Esophagus mucosa (tissue), 1 donor: ENCODE measurements at places on chromosomes 6 and 20.

GRCh38 chr20:4369798-4370124 is 351.9 kb upstream of the PRND start:
- no peak for ATAC-seq

GRCh38 chr20:4896971-4897497 is 104.3 kb downstream of the SLC23A2 start:
- peak; percentile 30 for ATAC-seq

GRCh38 chr20:4670469-4670868 is 51.2 kb upstream of the PRND start:
- ATAC-seq = no peak

- no peak for ATAC-seq
Observed at GRCh38 chr6:2899596-2899995, 3.5 kb downstream of the SERPINB9 start.

- peak; percentile 19 for ATAC-seq
Observed at GRCh38 chr6:154579046-154579445, 68.6 kb upstream of the CNKSR3 start.

- ATAC-seq = no peak
Observed at GRCh38 chr6:132174919-132175318, 223.7 kb upstream of the CCN2 start.

- no peak for ATAC-seq
Observed at GRCh38 chr6:74597266-74597665, 608.6 kb downstream of the COL12A1 start.

DNA sequence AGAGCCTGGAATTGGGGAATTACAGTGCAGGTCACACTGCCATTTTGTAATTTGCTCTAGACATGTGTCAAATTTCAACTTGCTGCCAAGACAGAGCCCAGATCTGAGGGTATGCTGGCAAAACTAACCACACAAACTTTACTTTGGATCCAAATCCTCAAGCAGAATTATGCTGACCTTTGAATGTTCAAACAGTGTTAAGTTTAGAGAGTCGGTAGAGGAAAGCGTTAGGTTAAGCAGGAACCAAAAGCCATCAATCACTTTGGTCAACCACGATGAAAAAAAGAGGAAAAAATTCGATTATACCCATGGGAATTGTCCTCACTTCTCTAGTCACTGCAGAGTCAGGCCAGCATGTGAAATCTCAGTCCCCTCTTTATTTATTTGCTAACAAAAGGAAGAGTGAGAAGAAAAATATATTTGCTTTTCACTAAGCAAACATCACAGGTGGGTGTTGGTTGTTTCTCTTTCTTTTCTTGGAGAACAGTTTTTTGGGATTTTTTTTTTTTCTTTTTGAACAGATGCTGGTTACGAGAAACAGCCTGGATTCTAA is 105.1 kb upstream of the ADGRF1 start:
- no peak for ATAC-seq

DNA sequence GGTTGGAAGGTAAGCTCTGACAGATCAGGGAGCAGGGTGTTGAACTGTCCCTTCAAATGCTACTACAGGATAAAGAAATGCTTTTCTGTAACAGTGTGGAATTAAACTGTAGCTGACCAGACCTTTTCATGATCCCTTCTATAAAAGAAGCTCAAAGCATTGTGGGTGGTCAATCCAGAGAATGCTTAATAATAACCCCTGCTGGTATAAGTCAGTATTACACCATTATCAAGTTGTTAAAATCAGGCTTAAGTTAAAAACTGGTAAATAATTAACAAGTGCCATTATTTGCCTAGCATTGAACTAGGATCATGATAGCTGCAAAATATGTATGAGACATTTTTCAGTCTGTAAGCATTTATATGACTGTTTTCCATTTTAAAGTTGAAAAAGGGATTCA is 468.9 kb downstream of the PKHD1 start:
- no peak for ATAC-seq
